Suprapubic skin (tissue), 4 donors: ENCODE measurements at places on chromosomes 1 and 21.

- DNase-seq = no peak
Measured at GRCh38 chr1:109475261-109475660, 8.4 kb upstream of the ATXN7L2 start.

DNA sequence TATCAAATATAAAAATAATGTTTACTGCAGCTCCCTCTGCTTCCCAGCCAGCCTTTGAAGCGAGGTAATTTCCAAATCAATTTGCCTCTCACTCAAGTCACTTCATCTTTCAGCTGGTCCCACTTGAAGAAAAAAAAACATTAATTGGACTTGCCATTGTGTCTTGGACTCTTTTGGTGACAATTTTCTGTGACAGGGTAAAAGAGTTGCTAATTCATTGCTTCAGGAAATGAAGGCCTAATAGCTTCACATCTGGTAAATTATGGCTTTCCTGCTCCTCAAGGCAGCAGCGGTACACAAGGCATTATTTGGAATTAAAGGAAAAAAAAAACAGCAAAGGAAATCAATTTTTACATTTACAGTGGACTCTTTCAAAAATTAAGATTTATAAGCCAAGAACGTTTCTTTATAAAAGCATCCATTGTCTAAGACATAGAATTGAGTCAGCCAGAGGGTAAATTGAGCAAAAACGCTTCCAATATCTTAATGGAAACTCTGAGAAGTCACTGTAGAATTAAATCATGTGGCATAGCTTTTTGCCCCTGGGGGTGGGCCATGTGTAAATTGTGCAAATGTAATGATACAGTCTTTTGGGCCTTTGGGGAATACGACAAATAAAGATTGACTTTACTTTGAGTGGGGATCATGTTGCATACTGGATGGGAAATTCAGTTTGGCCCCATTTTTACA, 102.5 kb downstream of the LYPLAL1 start:
- no peak for DNase-seq

DNA sequence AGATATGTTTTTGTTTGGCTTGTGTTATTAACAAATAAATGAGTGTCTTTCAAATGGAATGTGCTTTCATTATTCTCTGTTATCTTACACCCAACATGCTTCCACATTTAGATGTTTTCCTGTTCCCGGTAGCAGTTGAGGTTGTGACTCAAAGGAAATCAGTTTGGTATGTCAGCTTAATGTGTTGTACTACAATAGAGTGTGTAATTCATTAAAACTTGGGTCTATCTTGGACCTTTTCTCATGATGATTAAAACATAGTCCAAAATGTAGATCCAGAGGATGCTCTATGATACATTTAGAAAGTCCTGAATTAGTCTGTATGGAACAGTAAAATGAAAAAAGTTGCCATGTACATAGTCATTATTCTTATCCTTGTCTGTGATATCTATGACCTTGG, 26.7 kb downstream of the RTCA start:
- no peak for DNase-seq

- DNase-seq = no peak
Measured at GRCh38 chr21:14262039-14262438, 46.1 kb downstream of the RBM11 start.

GRCh38 chr1:83626603-83627002, 372.3 kb downstream of the TTLL7 start:
- DNase-seq = no peak

DNA sequence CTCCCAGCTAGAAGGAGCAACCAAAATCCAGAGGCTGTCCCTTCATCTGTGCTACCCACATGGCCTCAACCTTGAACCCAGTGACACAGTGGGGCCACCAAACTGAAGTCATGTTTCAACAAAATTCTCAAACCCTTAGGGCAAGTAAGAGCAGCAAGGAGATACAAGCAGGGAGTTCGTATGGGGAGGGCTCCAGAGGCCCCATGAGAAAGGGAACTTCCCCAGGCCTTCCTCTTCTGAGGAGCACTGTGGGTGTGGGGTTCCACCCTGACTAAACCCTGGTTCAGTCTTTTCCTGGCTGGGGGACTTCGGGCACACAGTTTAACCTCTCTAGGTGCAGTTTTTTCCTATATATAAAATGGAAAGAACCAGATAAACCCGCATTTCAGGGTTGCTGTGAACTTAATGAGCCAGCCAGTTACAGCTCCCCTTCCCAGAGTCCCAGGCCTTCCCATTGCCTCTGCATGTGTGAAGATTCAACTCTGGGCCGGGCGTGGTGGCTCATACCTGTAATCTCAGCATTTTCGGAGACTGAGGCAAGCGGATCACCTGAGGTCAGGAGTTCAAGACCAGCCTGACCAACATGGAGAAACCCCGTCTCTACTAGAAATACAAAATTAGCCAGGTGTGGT, 8.0 kb upstream of the THEMIS2 start:
- DNase-seq = no peak

- DNase-seq = no peak
Measured at GRCh38 chr1:65470766-65471165, 50.3 kb downstream of the LEPR start.

GRCh38 chr21:38487901-38488639, 10.2 kb downstream of the ERG start:
- DNase-seq = no peak

GRCh38 chr21:17495680-17496079, 17.2 kb upstream of the CXADR start:
- no peak for DNase-seq

DNA sequence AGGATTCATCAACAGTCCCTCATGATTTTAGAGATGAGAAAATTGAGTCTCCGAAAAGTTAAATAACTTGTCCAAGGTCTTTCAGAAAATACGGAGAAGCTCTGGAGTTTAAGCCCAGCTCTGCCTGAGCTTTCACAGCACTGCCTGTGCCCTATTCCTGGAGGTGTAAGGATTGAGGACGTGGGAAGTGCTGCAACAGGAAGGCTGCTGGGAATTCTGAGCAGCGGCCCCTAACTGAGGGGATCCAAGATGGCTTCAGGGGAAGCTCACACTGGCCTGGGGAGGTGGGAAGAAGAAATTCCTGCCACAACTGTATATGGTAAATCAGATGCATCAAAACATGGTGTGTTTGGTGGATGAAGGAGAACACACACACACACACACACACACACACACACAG, 45.3 kb upstream of the BCL9 start:
- no peak for DNase-seq

DNA sequence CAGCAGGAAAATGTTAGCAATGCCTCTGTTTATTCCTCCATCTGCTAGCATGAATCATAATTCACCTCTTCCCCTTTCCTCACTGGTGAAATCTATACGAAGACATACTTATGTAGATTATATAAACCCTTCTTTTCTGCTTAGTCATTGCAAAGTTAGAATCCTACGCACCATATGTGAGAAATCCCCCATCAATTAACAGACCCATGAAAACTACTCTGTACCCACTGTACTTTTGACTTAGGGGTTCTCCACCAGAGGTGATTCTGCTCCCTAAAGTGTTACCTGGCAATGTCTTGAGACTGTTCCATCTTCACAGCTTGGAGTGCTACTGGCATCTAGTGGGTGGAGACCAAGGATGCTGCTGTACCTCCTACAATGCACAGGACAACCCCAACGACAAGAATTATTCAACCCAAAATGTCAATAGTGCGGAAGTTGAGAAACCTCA, 49.6 kb upstream of the KCTD3 start:
- DNase-seq = no peak

- peak; percentile 85 for DNase-seq
Measured at GRCh38 chr1:186202271-186202764, 172.7 kb downstream of the TPR start.

DNA sequence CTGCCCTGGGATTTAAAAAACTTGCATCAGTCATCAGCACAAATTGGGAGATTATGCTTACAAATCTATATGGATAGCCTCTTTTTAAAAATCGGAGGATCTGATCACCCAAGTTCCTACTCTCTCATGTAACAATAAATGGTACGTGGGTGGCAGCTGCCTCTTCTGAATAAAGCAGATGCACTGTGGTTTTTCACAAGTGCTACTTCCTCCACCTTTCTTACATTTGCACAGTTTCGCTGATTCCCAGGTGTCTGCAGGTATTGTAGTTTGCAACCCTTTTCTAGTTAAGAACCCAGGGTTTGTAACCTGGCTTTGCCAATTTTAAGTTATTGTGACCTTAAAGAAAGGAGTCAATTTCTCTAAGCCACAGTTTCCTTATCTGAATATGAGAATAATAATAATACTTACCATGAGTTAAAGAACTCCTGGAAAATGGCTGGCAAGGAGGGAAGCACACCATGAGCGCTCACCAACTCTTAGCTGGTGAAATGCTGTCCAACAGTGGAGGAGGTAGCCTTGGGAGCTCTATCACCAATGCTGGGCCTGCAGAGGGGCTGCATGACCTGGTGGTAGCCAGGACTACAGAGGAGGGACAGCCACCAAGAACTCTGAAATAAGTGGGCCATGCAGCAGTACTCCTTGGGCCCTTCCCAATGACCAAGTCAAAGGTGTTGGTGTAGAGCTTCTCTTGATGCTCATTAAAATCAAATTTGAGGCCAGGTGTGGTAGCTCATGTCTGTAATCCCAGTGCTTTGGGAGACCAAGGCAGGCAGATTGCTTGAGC, 30.2 kb upstream of the KCNA2 start:
- no peak for DNase-seq

DNA sequence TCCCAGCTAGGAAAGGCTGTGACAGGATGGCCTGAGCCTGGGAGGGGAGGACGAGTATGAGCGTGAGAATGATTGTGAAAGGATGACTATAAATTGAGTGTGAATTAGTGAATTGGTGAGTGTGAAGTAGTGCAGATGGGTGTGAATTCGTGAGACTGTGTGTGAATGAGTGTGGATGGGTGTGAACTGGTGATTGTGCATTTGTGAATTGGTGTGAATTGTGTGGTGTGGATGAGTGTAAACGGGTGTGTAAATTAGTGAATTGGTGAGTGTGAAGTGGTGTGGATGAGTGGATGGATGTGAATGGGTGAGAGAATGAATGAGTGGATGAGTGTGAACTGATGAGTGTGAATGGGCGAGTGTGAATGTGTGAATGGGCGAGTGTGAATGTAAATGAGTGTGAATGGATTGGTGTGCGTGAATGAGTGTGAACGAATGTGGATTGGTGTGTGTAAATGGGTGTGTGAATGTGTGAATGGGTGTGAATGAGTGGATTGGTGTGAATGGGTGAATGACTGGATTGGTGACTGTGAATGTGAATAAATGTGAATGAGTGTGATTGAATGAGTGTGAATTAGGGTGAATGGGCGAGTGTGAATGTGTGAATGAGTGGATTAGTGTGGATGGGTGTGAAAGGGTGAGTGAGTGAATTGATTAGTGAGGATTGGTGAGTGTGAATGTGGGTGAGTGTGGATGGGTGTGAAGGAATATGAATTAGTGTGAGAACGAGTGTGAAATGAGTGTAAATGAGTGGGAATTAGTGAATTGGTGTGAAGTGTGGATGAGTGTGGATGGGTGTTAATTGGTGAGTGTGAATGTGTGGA, 7.7 kb upstream of the MXRA8 start:
- no peak for DNase-seq

DNA sequence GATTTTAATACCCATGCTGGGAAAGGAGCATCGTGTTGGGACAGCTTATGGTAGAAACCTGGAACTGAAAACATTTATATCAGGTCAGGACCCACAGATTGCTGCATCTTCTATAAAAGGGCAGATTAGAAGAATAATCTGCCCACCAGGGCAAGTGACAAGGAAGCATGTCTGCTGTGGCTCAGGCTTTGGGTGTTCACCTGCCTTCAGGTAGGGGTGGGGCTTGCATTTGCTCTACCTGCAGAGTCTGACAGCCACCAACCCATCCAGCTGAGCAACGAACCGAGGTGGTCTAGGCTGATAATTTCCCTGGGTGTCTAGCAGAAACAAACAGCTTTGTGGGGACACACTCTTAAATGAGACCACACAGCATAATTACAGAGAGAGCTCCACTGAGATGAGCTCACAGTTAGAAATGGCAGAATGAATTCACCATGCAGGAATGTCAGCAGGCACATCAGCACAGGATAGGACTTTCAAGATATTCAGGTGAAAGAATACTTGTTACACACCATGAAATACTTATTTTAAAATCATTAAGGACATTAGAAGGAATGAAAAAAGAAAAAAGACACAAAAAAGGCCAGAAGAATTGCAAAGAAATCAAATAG, 36.1 kb upstream of the B3GALT5 start:
- no peak for DNase-seq

GRCh38 chr1:29851691-29852090, 615.4 kb downstream of the PTPRU start:
- no peak for DNase-seq

- DNase-seq = no peak
Measured at GRCh38 chr21:28261298-28261697, 731.4 kb downstream of the LTN1 start.

DNA sequence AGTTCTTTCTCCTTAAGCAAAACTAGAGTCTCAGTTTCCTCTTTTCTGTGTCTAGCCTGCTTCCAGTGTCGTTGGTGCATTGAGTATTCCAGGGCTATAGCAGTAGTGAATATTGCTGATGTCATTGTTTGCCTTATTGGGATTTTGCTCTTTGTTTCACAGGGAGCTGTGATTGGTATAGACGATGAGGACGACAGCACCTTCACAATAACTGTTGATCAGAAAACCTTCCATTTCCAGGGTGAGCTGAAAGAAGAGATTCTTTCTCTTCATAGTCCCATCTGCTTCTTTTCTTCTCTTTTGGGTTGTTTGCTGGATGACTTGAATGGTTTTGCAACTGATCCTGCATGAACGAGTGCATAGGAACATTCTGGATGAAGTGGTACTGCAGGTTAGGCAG, 52.4 kb downstream of the OSBPL9 start:
- no peak for DNase-seq

DNA sequence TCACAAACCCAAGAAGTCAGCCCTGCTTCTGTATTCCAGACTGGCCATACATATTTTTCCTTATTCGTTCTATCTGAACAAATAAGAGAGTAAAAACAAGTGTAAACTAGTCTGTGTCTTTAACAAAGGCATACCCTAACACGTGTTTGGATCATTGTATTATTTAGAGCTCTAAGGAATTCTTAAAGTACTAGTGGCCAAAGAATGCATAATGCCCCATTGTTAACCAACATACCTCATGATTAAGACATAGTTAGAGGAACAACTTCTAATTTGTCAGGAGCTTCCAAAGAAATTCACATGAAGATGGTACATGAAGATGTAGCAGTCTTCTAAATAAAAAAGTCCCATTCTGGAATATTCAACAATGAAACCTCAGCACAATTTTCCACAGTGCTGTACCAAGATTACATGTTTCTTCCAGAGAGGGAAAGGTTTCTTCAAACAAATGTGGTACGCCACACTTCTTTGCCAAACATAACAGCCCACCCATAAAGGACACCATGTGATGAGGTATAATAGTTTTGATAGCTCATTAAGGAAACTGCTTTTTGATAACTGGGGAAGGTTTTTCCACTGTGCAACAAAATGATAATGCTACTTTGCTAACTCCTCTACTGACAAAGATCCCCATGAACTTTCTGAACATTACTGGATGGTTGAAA, 5.0 kb downstream of the PALMD start:
- no peak for DNase-seq

- DNase-seq = no peak
Measured at GRCh38 chr1:206505702-206506355, 1.5 kb upstream of the RASSF5 start.

GRCh38 chr1:84319662-84320061, 18.2 kb downstream of the SAMD13 start:
- no peak for DNase-seq

- no peak for DNase-seq
Measured at GRCh38 chr1:22575532-22576149, 12.4 kb downstream of the EPHA8 start.

- DNase-seq = no peak
Measured at GRCh38 chr1:161307230-161307768, 2.5 kb downstream of the MPZ start.
